HepG2 (cell line): ENCODE measurements at places on chromosomes 13 and 19.

DNA sequence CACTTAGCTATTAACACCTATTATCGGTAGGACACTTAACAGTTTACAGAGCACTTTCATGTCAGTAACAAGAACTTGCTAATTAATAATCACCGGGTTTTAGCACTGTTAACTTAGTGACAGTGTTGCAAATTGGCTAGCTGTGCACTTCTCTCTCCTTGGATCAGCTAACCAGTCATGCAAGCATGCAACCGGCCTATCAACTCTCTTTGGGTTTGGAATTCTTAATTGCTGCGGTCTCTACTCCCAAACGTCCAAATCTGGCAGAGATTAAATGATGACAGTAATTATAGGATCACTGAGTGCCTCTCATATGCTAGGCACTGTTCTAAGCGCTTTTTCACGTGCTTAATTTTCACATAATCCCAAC is 1.2 kb downstream of the EPS15L1 start:
- no peak for DNase-seq

DNA sequence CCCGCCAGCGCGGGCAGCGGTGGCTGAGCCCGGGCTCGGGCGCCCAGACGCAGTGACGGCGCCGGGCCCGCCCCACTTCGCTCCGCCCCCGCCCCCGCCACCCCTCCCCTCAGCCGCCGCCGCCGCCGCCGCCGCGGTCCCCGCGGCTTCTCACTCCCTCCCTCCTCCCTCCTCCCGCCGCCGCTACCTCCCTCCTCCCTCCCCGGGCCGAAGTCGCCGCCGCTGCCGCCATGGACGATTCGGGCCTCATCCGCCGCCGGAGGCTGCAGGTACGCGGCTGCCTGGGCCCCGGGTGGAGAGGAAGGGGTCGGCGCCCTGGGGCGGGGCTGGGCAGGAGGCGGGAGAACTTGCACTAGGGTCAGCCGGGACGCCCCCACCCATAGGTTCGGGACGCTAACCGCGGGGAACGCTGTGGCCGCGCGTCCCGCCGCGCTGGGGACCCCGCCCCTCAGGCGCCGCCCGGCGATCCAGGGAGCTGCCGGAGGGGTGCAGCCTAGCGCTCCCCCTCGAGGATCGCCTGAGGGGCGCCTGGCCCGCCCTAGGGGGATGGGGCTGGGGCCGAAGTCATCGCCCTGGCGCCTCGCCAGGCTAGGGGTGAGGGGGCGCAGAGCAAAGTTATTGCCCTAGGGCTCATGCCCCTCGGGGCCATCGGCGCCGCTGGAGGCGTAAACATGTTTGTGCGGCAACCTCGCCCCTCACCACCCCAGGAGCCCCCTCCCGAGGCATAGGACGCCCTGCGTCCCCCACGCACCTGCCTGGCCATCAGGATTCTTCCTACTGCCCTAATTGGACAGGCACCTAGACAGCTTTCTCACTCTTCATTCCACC is 427 bp downstream of the RTBDN start:
- DNase-seq, result no peak

DNA sequence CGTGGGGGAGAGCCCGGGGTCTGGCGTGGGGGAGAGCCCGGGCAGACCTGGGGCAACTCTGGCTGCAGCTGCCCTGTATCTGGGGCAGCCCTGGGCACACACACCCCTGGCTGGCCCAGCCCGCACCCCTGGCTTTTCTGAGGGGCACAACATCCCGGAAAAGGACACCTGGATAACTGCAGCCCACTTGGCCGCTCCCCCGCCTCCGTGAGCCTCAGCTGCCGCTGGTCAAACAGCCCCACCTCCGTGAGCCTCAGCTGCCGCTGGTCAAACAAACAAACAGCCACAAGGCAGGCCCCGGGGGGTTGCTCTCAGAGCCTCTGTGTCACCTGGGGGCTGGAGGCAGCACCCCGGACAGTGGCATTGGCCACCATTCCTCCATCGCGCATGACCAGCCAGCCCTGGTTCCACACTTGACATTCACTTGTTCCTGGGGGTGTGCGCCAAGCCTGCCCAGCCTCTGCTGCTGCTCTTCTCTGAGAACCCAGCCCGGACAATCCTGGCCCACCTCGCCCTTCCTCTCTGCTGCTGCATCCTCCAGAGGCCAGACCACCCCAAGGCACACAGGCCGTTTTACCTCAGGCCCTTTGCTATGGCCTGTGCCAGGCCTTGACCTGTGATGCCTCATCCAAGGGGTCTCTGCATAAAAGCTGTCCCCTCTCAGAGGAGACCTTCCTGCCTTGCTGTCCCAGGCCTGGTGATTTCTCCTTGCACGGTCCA is 19.9 kb downstream of the CEBPG start:
- DNase-seq, result peak; percentile 54

GRCh38 chr13:99970651-99971575 is 654 bp downstream of the ZIC5 start:
- no peak for DNase-seq

GRCh38 chr19:2216361-2217225 is 19.5 kb downstream of the PLEKHJ1 start:
- DNase-seq, result no peak
